ENCODE measurements at places on chromosomes 4 and X. TPM values are rescaled to one million over a fixed set of nuclear protein-coding genes. Genes with fewer than 3 reads are reported as not detected.

DNA sequence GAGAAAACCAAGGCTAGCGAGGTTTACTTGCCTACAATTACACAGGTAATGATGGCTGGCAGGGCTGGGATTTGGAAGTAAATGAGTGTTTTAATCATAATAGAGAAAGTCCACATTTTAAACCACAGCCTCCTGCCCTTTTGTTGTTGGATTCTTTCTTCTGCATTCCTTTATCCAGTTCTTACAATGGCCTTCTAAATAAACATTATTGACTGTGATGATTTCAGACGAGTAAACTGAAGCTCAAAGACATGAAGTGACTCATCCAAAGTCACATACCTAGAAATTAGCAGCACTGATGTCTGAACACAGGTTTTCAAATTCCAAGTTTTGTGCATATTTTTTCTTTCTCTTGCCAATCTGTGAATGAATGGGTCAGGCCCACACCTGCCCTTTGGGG lies 51.2 kb upstream of the C1QTNF7 start:
- no peak for DNase-seq

GRCh38 chr4:87311684-87312083 lies 11.0 kb downstream of the HSD17B13 start:
- DNase-seq: no peak

DNA sequence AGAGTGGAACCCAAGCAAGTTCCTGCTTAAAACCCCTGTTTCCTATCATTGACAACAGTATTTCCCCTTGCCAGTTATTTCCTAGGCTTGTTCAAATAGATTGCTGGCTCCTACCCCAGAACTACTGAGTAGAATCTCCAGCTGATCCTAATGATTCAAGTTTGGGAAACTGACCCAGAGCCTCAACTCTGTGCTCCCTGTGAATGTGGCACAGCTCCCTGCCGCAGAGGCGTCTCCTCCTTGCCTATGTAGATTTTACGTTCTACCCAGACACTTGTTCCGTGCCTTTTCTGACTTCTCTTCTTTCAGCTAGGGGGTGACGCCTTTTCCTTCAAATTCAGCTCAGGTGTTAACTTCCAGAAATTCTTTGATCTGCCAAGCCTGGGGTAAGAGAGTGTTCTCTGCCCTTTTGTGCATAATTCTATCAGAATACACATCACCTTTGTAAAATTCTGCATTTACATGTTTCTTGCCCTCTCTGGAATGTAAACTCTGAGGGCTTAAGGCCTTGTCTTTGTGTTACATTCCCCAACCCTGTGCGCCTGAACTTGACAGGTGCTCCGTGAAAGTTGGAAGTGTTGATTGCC lies 4.4 kb downstream of the LSM6 start:
- DNase-seq: no peak

- peak; percentile 48 for DNase-seq
Measured at GRCh38 chrX:46561824-46562657, 11.5 kb upstream of the CHST7 start.

DNA sequence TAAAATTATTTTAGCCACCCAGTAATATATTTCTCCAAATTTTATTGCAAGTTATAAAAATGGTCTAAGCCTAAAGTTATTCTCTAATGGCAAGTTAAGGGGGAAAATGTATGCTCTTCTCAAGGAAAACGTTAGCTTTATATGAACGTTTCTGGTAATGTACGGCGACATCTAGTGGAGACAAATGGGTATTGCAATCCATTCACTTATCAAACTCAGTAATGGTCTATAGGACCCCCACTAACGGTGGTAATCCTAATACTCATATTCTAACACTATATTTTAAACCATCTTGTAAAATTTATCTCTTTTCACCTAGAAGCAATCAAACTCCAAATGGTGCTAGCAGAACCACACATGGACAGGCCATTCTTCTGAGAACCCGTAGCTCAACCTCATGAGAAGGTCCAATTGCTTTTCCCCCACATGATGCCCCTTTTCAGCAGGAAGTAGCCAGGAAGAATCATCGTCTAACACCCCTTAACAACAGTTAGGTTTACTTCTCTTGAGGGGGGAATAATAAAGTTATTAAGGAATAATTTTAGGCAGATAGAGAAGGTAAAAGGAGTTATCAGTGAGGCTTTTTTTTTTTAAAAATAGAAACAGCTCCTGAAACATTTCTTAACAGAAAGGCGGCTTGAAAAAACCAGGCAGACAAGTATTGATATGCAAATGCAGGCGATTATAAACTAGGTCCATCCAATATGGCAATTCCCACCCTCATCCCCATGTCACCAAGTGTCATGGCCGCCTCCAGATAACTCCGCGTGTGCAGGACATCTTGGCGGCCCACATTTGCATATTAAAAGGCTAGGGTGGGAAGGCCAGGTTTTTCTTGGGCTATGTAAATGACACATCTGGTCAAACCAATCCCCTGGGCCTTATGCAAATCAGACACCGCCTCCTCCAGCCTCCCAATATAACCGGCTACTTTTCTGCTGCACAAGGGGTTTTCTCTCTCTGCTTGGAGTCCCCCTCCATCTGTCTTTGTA lies 35.0 kb downstream of the NUDT11 start:
- DNase-seq: peak; percentile 7

DNA sequence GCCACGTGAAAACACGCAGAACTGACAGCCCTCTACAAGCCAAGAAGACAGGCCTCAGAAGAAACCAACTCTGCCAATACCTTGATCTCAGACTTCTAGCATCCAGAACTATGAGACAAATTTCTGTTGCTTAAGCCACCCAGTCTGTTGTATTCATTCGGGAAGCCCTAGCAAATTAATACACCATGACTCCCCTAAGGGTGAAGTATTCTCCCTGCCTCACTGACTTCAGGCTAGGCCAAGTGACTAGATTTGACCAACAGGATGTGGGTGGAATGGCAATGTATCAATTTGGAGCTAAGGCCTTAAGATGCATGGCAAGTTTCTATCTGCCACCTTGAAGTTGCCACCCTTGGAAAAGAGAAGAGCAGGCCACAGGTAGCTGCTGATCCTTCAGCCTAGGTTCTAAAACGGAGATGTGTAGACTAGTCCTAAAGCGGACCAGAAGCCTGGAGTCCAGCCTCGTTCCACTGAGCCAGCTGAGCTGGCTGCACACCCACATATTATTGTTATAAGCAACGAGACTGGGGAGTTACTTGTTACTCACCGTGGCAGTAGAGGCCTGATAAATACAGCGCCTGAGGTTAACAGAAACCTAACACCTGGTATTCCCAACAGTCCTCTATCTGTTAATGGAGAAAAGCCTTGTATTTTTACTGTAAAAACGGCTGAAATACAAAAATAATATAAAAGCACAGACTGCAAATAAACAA lies 16.4 kb downstream of the SCARB2 start:
- no peak for DNase-seq

DNA sequence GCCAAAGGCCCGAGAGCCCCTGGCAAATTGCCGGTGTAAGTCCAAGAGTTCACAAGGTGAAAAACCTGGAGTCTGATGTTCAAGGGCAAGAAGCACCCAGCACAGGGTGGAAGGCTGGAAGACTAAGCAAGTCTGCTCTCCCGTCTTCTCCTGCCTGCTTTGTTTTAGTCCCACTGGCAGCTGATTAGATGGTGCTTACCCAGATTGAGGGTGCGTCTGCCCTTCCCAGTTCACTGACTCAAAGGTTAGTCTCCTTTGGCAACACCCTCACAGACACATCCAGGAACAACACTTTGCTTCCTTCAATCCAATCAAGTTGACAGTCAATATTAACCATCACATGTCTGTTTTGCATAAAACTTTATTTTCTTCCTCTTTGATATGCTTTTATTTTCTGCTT lies 157.4 kb downstream of the HS3ST1 start:
- no peak for DNase-seq

GRCh38 chrX:27966955-27967354 lies 14.3 kb downstream of the DCAF8L1 start:
- DNase-seq: no peak

DNA sequence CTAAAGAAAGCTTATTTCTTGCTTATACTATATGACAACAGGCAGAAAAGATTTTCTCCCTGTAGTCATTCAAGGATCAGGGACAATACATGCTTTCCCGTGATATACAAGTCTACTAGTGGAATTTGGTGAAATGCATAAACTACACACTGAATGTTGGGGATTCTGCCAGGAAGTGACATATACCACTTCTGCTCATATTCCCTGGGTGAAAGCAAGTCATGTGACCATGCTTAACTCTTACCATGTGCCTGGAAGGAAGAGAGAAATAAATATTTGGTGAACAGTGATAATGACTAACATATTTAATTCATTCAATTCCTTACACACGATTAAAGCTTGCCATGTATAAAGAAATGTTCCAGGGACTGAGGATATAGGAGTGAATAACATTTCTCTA lies 534.6 kb downstream of the PPARGC1A start:
- DNase-seq: no peak

- no peak for DNase-seq
Measured at GRCh38 chr4:24768006-24768405, 27.4 kb upstream of the SOD3 start.

GRCh38 chr4:162201673-162202072 lies 37.9 kb upstream of the FSTL5 start:
- no peak for DNase-seq

GRCh38 chr4:73252001-73252400 lies 6.6 kb downstream of the ANKRD17 start:
- DNase-seq: no peak

GRCh38 chr4:155745984-155746383 lies 12.8 kb upstream of the GUCY1B1 start:
- no peak for DNase-seq

DNA sequence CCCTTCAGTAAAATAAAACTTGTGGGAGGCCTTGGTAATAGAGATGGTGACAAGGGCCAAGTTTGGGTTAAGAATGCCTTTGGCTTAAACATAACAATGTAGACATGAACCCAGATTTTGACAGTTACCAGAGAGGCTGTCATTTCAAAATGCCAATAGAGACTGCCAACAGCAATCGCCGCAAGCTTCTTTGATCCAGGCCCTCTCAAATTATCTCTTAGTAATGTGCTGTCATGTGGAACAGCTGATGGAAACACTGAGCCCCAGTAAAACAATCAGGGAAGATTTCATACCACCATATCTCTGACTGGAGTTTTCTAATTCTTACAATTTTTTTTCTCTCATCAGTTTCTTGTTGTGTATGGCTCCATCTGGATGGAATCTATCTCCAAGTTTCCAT lies 80.5 kb downstream of the ZNF330 start:
- DNase-seq: no peak

DNA sequence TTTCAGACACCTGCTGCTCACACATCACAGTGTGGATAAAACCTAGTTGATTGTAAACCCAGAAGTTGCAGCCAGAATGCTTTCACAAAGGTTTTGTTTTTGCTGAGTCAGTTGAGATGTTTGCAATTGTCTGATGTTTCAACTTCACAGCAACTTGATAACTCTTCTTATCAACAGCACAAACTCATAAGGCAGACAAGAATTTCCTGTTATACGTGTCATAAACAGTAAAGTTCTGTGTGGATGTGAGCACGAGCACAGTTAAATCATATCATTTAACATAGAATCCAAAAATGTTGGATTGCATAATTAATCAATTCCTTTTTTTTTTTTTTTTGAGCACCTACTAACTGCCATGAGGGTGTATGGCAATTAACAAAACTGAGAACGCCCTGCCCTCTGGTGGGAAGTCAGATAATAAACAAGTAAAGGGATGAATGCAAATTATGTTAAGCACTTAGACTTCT lies 512.2 kb downstream of the PDHA2 start:
- DNase-seq: peak; percentile 8

DNA sequence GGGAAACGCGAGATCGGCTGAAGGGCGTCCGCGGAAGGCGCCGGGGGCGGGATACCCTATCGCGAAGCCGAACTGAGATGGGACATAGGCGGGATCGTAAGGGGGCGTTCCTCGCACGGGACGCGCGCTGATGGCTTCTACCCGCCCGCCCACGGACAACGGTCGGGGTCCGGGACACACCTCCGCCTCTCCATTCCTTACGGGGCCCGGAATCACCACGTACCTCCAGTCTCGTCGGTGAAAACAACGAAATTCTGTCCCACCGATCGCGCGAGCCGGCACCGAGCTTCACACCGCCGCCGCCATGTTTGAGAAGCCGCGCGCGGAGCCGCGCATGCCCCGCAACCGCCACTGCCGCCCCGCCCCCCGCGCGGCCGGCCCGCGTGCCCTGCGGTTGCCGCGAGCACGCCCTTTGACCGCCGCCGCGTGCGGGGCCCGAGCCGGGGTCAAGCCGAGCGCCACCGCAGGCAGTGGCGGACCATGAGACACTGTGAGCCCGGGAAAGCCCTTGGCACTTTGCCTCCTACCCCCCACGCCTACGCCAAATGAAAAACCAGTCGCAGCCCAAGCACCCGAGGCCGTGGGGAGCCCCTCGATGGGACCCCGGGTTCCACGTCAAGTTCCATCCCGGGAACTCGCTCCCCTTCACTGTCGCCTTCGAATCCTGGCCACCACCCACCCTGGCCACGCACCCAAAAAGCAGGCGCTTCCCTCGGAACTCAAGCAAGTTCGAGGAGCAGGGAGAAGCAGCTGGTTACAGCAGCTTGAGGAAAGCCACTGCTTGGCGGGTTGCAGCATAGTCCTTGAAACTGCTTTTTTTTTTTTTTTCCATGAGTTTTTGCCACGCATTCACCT lies at the start of gene SCML2:
SCML2 (minus strand) TSS at position 320 of the 855 bp plus-strand sequence. CDS start 20,617 bp downstream, outside the sequence.
- peak; percentile 37 for DNase-seq

- DNase-seq: no peak
Measured at GRCh38 chrX:87961471-87961870, 443.9 kb downstream of the KLHL4 start.

DNA sequence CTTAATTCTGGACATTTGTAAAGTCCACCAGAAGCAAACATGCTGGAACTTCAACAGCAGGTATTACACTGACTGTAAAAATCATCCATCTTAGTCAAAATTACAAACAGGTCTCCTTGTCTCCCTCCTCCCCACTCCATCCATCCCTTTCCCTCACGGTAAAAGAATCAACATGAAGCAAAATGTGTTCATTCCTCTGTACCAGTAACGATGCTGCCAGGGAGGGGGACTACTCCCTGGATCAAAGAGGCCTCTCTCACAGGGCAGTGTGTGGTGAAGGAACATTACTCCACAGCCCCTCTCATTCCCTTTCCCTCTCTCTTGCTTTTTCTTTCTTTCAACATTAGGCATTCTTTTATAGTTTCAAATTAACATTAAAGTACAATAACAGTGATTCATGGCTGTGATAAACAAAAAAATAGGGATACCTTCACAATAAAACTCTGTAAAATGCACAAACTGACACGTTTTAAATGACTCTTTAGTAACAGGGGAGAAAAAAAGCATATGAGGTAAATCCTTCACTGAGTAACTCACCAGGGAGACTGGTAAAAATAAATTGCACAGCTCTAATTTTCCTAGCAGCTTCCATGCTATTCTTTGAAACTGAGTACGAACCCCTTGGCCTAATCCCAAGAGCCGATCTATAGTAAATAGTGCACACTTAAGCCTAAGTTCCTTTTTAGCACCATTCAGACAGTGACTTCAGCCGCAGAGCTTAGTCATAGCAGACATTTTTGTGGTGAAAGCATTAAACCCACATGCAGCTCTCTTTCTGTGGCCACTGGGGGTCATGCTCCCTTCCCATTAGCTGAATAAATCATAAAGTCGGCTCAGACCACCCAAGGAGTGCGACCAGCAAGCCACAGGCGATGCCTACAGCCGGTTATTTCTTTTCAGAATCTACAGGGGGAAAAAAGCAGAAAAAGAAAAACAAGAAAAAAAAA lies 215.6 kb upstream of the GYPA start:
- DNase-seq: peak; percentile 52

- no peak for DNase-seq
Measured at GRCh38 chrX:31293409-31293808, 221.6 kb upstream of the FTHL17 start.

The DGKQ gene
- total RNA-seq: 16.7 TPM

The LANCL3 gene
- total RNA-seq: 0.16 TPM

The SERPINA7 gene
- total RNA-seq: not detected

The ANKRD17 gene
- total RNA-seq: 53.1 TPM
